ENCODE measurements at places on chromosomes 3 and 15.

GRCh38 chr3:172101107-172101506 lies 61.7 kb downstream of the FNDC3B start:
- no peak for DNase-seq

DNA sequence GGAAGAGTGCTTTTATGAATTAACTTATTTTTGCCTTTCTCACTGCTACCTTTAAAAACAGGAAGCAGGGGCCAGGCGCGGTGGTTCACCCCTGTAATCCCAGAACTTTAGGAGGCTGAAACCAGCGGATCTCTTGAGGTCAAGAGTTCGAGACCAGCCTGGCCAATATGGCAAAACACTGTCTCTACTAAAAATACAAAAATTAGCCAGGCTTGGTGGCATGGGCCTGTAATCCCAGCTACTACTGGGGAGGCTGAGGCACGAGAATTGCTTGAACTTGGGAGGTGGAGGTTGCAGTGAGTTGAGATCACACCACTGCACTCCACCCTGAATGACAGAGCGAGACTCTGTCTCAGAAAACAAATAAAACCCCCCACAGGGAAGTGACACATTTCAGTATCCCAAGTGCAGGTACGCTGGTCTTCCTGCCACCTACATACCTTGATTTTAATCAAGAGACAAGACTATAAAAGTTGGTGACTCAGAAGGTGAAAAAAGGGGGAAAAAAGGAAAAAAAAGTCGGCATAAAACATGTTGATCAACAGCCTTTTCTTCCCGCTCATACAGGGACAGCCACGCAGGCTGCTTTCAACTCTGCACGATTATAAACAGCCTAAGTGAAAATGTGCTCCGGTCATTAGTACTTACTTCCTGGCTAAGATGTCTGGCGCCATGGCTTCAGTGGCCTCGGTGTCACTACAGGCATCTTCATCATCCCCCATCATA lies 18.8 kb downstream of the PPP1R2 start:
- DNase-seq: no peak

DNA sequence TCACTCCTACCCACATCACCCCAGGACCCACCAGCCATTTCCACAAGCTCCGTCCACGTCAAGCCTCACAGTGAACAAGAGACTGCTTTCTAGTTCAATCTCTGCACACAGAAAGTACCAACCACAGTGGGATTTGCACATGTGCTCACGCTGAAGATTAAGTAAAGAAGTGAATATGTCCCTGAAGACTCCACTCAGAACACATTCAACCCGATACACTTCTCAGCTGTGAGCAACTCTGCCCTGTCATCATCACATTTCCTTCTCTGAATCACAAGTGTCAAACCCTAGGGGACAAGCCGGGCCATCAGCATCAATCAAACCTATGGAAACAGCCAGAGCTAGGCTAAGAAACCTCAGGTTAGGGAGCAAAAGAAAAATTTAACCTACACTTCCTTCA lies 1.9 kb downstream of the STIMATE start:
- no peak for DNase-seq

DNA sequence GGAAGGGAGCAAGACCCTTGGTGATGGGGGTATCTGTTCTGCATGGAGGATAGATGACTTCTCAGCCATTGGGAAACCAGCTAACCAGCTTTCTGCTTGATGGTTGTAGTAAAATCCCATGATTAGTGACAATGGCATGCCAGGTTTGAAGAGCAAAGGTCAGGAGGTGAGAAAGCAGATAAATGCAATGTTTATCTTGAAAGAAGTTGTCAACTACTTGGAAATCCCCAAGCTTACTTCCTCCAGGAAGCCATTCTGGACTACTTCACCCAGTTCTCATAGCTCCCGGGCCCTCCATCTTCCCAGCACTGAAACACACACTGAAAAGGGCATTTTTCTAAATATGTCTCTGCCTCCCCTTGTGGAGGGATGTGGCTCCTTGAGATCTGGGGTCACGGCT lies 51.3 kb downstream of the SMAD3 start:
- DNase-seq: no peak

GRCh38 chr15:72796210-72796514 lies 12.6 kb upstream of the ADPGK start:
- no peak for DNase-seq

GRCh38 chr3:13200946-13201345 lies 127.7 kb upstream of the IQSEC1 start:
- no peak for DNase-seq

DNA sequence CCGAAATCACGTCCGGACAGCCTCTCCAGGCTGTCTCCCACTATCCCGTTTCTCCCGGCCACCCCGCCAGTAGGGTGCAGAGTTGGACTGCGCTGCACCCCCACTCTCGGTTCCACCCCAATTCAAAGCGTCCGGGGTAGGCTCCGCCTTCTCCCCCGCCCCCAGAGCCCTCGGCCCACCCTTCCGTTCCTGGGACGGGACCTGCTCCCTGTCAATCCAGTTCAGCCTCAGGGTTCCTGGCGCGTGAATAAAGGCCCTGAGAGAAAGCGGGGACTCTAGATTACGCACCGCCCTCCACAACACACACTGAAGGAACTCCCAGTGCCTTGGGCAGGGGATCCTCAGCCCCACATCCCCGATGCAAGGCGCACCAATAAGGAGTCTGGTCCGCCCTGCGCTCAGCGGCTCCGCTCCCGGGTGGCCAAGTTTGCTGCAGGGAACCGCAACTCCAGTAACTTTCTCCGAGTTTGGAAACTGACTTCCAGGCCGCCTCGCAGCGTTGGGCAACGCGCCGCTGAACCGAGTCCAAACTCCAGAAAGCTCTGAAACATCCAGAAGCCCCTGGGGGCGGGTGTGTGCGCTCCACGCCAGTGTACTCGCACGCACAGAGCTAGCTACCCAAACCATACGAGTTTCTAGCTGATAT lies 1.9 kb downstream of the ADAMTS9 start:
- no peak for DNase-seq

DNA sequence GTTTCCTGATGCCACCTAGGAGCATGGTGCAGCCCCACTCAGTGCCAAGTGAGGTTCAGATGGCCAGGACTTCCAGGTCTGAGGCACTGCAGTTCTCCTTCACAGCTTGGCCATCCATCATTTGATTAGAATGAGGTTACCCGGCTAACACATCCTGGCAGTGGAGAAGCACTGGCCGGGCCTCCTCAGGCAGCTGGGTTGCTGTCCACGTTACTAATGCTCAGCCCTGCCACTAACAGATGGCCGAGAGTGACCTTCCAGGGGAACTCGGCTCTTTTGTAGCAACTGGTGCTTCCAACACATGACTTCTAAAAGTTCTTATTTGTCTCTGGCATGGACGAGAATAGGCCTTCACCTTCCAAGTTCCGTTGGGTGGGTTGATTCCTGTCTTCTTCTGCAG lies 204.6 kb upstream of the CFAP20DC start:
- no peak for DNase-seq

GRCh38 chr3:142355692-142356091 lies 92.1 kb downstream of the XRN1 start:
- no peak for DNase-seq

DNA sequence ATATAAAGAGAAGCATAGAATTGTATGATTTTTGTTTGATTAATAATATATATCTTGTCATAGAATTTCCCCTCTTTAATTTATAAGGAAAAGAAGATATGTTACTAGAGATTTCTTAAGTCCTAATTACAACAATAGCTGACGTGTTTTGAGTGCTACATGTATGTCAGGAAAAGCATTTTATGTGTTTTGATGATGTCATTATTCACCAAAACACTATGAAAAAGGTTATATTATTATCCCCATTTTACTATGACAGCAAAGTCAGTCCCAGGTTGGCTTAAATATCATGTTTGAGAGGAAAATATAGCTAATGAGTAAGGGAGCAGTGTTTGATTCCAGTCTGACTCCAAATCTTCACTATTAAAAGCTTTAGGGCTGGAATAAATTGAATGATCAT lies 428.4 kb upstream of the GOLIM4 start:
- no peak for DNase-seq

DNA sequence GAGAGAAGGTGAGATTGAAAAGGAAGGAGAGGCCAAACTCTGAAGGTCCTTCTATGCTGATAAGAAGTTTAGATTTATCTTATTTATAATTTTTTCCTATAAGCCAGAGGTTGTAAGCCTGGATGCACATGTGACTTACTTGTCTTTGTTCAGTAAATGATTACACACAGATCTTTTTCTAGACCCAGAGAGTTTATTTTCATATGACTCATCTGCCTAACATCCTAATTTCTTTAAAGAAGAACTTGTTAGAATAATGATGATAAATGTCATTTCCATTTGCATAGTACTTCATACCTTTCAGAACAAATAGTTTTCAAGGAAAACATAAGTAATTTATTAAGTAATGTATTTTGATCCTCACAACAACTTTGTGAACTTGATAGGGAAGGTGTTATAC lies 434.8 kb upstream of the DPH6 start:
- no peak for DNase-seq

- no peak for DNase-seq
Observed at GRCh38 chr3:180570238-180570637, 31.7 kb upstream of the TTC14 start.

DNA sequence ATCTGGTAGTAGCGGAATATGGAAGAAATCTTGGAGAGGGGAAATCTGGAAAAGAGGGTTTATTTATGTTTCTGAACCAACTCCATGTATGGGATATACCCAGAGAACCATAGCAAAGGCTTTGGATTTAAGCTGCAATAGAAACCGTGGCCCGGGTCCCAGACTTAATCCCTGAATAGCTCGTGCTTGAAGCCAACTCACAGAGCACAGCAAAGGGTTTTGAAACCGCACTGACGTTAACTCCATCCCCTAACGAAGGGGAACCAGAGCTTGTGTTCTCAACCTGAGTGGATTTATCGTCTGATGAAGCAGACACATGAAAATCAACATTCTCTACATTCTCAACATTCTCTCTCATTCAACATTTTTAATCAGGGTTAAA lies 154.6 kb downstream of the APBA2 start:
- no peak for DNase-seq

GRCh38 chr3:175601521-175601920 lies 742.4 kb downstream of the NAALADL2 start:
- no peak for DNase-seq

GRCh38 chr15:66169625-66170024 lies 83.9 kb downstream of the MEGF11 start:
- no peak for DNase-seq

DNA sequence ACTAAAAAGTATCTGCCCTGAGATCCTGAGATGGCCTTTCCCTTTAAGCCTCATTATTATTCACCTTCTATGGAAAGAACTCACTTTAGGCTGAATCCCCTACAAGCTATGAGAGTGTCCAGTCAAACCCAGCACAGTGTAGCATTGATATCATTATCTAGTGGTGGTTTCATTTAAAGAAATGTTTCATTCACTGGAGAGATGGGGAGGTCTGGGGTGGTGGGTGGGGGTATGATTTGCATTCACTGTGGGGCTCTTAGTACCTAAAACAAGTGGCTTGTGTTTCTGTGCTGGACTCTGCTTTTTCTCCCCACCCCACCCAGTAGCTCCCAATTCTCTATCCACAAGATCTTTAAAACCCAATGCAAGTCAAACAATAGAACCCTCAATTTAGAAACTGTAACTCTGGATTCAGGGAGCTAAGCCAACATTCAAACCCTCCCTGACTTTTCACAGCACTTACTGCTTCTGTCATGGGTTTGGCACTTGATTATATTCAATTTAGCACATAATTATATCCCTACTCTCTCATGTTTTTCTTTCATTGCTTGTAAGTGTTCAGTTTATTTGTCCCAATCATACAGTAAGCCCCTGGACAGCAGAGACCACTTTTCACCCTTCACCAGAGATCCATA lies 310.5 kb upstream of the THBS1 start:
- DNase-seq: no peak

- no peak for DNase-seq
Observed at GRCh38 chr3:25820366-25820765, 30.5 kb downstream of the OXSM start.

All from NCI-H1694 treated with DMSO at 0.1 percent for 48 hours (cell line).